ENCODE measurements at places on chromosomes 12 and 14.
A peak's percentile ranks its signal among the peaks of the same experiment; 100 is the strongest.

- no peaks in the 10 kb centered on the region for H3K36me3 ChIP-seq
- no peak for DNase-seq
- no peaks in the 10 kb centered on the region for H3K27me3 ChIP-seq
- H3K27ac ChIP-seq, result no peak overlapping the region
- no peak overlapping the region for H3K4me3 ChIP-seq
Measured at GRCh38 chr14:100898465-100898864, 5.1 kb downstream of the RTL1 start.

DNA sequence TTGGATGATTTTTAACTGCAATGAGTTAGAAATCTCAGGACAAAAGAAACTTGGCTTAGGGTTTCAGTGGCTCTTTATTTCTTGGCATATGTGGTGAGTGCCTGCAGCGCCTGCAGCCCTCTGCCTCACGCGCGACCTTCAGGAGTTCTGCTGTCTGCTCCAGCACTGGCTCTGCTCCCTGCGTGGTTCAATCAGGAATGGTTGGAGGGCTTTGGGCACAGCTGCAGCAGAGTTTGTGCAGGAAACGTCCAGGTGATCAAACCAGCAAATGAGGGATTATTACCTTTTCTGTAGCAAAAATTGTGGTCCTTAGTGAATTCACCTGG lies 19.8 kb downstream of the PPM1H start:
- H3K4me3 ChIP-seq, result no peak overlapping the region
- no peaks in the 10 kb centered on the region for H3K36me3 ChIP-seq
- no peaks in the 10 kb centered on the region for H3K4me1 ChIP-seq
- no peaks in the 10 kb centered on the region for H3K27me3 ChIP-seq
- DNase-seq, result no peak
- no peak overlapping the region for H3K27ac ChIP-seq

GRCh38 chr12:121814429-121815119 lies 10.8 kb downstream of the SETD1B start:
- no peaks in the 10 kb centered on the region for H3K4me1 ChIP-seq
- peak; percentile 58 for DNase-seq
- H3K4me3 ChIP-seq, result no peak overlapping the region
- no peaks in the 10 kb centered on the region for H3K27me3 ChIP-seq
- peaks cover 7% of the 10 kb centered on the region for H3K36me3 ChIP-seq

DNA sequence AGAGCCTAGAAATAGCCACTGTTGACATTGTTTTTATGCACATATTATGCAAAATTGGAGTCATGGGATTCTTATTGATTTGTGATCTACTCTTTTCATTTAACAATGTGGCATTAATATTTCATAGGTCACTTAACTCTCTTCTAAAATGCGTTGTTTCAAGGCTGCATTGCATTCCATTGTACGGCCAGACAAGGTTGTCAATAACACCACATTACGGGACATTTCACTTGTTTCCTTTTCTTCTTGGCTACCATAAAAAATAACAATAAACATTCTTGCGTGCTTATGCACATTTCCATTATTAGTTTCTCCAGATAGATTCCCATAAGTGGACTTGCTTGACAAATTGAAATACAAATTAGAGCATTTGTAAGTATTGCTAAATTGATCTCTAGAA lies 120.8 kb upstream of the TMCC3 start:
- no peaks in the 10 kb centered on the region for H3K36me3 ChIP-seq
- DNase-seq, result no peak
- H3K27me3 ChIP-seq, result no peaks in the 10 kb centered on the region
- no peaks in the 10 kb centered on the region for H3K4me1 ChIP-seq

DNA sequence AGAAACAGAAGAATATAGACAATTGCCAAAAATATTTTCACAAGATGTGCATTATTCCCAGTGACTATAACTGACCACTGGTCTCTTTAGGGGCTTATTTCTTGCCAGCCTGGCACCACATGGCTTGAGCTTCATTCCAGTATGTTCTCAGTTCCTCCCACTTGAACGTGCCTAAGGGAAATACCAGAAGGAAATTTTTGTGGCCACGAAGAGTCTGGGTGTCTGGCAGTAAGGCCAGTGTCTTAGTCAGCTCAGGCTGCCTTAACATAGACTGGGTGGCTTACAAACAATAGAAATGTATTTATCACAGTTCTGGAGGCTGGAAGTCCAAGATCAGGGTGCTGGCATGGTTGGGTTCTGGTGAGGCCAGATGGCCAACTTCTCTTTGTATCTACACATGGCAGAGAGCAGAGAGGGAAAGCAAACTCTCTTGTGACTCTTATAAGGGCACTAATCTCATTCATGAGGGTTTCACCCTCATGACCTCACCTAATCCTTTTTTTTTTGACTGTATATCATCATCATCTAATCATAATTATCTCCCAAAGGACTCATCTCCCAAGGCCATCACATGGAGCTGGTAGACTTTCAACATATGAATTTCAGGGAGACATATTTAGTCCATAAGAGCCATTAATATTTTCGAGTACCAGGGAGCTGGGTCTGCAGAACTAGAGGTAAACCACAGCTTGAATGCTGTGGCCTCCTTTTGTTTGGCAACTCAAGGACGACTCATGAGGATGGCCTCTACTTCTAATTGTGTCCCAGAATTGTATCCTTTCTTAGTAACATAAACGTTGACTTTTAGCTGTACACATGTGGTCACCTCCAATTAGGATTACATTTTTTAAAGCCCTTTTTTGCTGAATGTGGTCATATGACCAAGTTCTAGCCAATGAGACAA lies 5.1 kb upstream of the SMOC1 start:
- H3K36me3 ChIP-seq, result no peaks in the 10 kb centered on the region
- no peak overlapping the region for H3K27ac ChIP-seq
- no peak overlapping the region for H3K4me3 ChIP-seq
- no peak for DNase-seq
- no peaks in the 10 kb centered on the region for H3K4me1 ChIP-seq

DNA sequence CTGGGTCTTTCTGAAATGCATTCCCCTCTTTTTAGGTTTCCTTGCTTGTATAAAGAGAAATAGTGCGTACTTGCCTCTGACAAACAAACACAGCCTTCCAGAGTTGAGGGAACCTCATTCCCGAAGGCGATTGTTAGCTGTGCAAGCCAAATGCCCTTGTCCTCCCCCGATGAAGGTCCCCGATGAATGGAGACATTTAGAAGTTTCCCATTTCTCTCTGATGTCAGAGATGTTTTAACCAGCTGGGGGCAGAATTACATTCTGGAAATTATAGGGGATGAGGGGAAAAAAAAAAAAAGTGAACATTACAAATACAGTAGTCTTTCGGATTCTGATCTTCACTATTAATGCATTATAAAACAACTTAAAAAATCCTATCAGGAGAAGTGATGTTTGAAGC lies 366.8 kb downstream of the VRK1 start:
- H3K4me1 ChIP-seq, result no peaks in the 10 kb centered on the region
- no peaks in the 10 kb centered on the region for H3K27me3 ChIP-seq
- H3K27ac ChIP-seq, result no peak overlapping the region
- no peak overlapping the region for H3K4me3 ChIP-seq
- H3K36me3 ChIP-seq, result no peaks in the 10 kb centered on the region

- no peak for DNase-seq
- H3K27me3 ChIP-seq, result no peaks in the 10 kb centered on the region
- H3K27ac ChIP-seq, result no peak overlapping the region
- no peaks in the 10 kb centered on the region for H3K4me1 ChIP-seq
- peaks cover 4% of the 10 kb centered on the region for H3K36me3 ChIP-seq
Measured at GRCh38 chr12:111870216-111870615, 28.2 kb downstream of the MAPKAPK5 start.

- no peak overlapping the region for H3K27ac ChIP-seq
- DNase-seq, result no peak
- H3K36me3 ChIP-seq, result no peaks in the 10 kb centered on the region
- H3K4me1 ChIP-seq, result no peaks in the 10 kb centered on the region
Measured at GRCh38 chr12:29309320-29309902, 71.6 kb downstream of the ERGIC2 start.

- no peak overlapping the region for H3K4me3 ChIP-seq
- H3K27ac ChIP-seq, result no peak overlapping the region
- peaks cover 20% of the 10 kb centered on the region for H3K4me1 ChIP-seq
- DNase-seq, result no peak
- H3K27me3 ChIP-seq, result no peaks in the 10 kb centered on the region
Measured at GRCh38 chr12:76568130-76568529, 8.6 kb upstream of the OSBPL8 start.

GRCh38 chr14:100622224-100622623 lies 35.0 kb upstream of the BEGAIN start:
- no peaks in the 10 kb centered on the region for H3K4me1 ChIP-seq
- no peaks in the 10 kb centered on the region for H3K36me3 ChIP-seq
- no peaks in the 10 kb centered on the region for H3K27me3 ChIP-seq
- H3K27ac ChIP-seq, result no peak overlapping the region
- DNase-seq, result peak; percentile 53

DNA sequence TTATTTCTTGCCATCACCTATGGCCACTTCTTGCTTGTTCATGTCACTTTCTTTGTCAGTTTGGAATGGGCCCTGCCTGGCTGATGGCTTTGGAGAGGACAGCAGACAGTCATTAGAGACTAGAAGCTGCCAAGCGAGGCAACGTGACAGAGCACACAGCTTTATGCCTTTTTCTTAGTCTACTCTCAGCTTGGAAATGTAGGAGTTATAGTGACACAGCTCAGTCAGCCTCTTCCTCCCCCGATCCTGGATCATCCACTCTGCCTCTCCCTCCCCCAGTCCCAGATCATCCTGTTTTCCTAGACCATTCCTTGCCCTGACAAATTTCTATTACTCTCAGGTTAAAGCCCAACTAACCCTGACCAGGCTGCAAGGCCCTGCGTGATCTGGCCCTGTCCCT lies 26.6 kb downstream of the ETV6 start:
- H3K27me3 ChIP-seq, result no peaks in the 10 kb centered on the region
- no peak overlapping the region for H3K27ac ChIP-seq
- H3K4me1 ChIP-seq, result peaks cover 8% of the 10 kb centered on the region

DNA sequence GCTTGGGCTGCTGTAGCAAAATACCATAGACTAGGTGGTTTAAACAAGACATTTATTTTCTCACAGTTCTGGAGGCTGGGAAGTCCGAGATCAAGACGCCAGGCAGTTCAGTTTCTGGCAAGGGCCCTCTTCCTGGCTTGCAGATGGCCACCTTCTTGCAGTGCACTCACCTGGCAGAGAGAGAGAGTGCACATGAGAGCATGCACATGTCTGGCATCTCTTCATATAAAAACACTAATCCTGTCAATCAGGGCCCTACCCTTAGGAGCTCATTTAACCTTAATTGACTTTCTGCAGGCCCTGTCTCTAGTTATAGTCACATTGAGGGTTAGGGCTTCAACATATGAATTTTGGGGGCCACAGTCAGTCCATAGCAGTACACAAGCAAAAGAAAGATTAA lies 12.4 kb upstream of the EVL start:
- peaks cover 3% of the 10 kb centered on the region for H3K4me1 ChIP-seq
- no peak for DNase-seq
- H3K27ac ChIP-seq, result no peak overlapping the region
- H3K4me3 ChIP-seq, result no peak overlapping the region

GRCh38 chr14:106670011-106670410 lies 1143.6 kb downstream of the TMEM121 start:
- no peaks in the 10 kb centered on the region for H3K36me3 ChIP-seq
- no peak overlapping the region for H3K4me3 ChIP-seq
- no peak overlapping the region for H3K27ac ChIP-seq
- no peaks in the 10 kb centered on the region for H3K4me1 ChIP-seq
- DNase-seq, result no peak

DNA sequence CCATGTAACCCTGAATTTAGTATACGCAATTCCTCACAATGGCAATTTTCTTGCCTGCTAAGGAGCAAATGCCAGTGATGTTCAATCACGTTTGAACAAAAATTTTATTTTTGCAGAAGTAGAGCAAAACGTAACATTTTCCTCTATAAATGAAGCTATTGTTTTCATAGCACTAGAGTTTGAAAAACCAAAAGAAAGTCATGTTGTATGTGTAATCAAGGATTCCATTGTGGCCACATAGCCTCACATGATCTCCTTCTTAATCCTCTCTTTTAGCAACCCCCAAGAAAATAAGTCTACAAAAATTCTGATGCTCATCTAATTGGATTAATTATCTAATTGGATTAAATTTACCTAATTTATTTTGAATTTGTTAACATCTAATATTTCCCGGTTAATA lies 1217.4 kb upstream of the FLRT2 start:
- no peaks in the 10 kb centered on the region for H3K36me3 ChIP-seq
- no peak for DNase-seq
- no peaks in the 10 kb centered on the region for H3K27me3 ChIP-seq
- H3K4me3 ChIP-seq, result no peak overlapping the region
- no peaks in the 10 kb centered on the region for H3K4me1 ChIP-seq
- no peak overlapping the region for H3K27ac ChIP-seq

DNA sequence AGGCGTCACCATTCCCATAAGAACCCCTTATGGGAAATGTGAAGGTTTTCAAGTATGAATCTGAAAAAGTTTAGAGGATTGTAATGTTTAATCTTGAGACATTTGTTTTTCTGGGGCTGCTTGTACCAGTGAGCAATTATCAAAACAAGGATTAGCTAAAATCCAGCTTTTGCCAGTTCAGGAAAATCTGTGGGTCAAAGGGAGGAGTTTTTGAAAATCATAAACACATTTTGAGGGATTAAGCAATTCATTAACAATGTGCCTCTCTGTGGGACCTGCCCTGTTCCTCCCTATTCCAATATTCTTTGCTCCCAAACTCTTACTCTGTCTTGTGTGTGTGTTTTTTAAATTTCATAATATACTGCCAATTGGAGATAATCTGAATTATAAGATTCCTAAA lies 11.7 kb upstream of the DAAM1 start:
- no peak overlapping the region for H3K27ac ChIP-seq
- no peak for DNase-seq
- H3K27me3 ChIP-seq, result no peaks in the 10 kb centered on the region
- no peaks in the 10 kb centered on the region for H3K36me3 ChIP-seq
- no peaks in the 10 kb centered on the region for H3K4me1 ChIP-seq

- H3K4me1 ChIP-seq, result no peaks in the 10 kb centered on the region
- DNase-seq, result no peak
- H3K27me3 ChIP-seq, result no peaks in the 10 kb centered on the region
- H3K27ac ChIP-seq, result no peak overlapping the region
- no peaks in the 10 kb centered on the region for H3K36me3 ChIP-seq
- no peak overlapping the region for H3K4me3 ChIP-seq
Measured at GRCh38 chr12:49942512-49942893, 8.0 kb upstream of the AQP2 start.

DNA sequence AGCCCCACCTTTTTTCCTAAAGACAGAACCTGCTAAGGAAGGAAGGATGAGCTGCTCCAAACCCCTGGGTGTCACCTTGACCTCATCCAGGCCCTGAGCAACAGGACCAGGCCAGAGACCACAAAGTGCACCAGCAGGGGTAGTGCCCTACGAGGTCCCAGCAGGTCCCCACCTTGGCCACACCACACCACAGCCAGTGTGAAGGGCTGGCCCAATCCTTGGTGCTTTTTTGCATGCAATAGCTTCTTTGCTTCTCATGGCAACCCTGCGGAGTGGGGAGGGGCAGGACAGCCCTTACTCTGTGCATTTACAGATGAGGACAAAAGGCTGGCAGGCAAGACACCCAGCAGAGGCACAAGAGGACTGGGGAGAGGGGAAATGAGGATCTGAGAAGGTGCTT lies 352.6 kb downstream of the BCL11B start:
- H3K4me1 ChIP-seq, result no peaks in the 10 kb centered on the region
- no peak for DNase-seq
- H3K27ac ChIP-seq, result no peak overlapping the region
- H3K4me3 ChIP-seq, result no peak overlapping the region
- no peaks in the 10 kb centered on the region for H3K36me3 ChIP-seq

Measured in right lobe of liver (tissue), 6 donors.